ENCODE measurements at places on chromosomes 12 and 14.

- no peak for DNase-seq
Observed at GRCh38 chr14:63598807-63599206, 42.9 kb downstream of the WDR89 start.

- no peak for DNase-seq
Observed at GRCh38 chr12:90331262-90331661, 622.6 kb upstream of the ATP2B1 start.

DNA sequence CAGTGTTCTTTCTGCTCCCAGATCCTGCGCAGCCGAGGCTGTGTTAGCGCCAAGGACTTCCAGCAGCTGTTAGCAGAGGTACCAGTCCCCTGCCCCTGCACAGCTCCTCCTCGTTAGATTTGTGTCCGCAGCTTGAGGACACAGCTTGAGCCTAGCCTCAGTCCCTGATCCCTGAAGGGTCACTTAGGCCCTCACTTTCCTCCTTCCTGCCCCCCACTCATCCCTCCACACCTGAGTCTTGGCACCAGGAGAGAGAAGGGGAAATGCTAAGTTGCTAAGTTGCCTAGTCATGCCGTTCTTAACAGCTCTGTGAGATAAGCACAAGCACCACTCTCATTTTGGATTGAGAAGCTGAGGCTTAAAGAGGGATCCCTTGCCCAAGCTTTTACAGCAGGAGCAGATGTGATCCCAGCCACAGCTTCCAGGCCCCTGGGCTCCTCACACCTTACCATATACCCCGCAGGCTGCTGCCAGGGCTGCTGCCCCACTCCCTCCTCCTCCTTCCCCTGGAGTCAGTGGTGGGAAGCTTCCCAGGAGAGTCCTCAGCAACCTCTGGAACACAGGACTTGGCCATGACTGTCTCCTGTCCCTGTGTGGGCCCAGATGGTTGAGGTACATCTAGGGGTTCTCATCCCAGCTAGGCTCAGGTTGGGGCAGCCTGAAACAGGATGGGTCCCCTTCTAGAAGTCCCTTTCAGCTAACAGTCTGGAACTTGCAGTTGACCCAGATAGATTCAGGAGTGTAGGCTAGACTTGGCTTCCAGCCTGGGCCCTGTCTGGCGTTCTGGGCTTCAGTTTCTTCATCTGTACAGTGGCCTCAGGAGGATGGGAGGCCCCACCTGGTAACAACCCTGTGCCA is 975 bp downstream of the OGFOD2 start:
- DNase-seq, result no peak

DNA sequence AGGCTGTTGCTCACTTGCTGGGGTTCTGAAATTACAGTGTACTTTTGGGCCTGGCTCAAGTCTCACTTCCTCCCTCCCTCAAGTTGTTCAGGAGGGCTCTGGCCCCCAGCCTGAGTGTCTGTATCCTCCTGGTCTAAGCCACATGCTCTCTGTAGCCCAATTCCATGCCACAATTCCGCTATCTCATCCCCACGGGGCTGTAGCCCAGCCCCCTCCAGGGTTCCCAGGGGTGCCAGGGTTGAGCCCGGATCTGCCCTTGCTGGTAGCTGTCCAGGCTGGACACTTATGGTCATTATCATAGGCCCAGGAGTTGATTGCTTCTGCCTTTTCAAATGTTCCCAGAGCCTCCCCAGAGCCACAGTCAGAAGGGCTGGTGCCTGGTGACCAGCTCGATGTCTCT is 65.3 kb downstream of the PRIMA1 start:
- no peak for DNase-seq

GRCh38 chr14:31084385-31084784 is 58.2 kb upstream of the STRN3 start:
- DNase-seq, result no peak

GRCh38 chr12:104643819-104644669 is 187.3 kb downstream of the CHST11 start:
- no peak for DNase-seq

- no peak for DNase-seq
Observed at GRCh38 chr12:90455756-90456155, 499.2 kb downstream of the CCER1 start.

- no peak for DNase-seq
Observed at GRCh38 chr12:22190-22529, 44.4 kb upstream of the IQSEC3 start.

- no peak for DNase-seq
Observed at GRCh38 chr12:40892528-40892927, 200.3 kb downstream of the CNTN1 start.

DNA sequence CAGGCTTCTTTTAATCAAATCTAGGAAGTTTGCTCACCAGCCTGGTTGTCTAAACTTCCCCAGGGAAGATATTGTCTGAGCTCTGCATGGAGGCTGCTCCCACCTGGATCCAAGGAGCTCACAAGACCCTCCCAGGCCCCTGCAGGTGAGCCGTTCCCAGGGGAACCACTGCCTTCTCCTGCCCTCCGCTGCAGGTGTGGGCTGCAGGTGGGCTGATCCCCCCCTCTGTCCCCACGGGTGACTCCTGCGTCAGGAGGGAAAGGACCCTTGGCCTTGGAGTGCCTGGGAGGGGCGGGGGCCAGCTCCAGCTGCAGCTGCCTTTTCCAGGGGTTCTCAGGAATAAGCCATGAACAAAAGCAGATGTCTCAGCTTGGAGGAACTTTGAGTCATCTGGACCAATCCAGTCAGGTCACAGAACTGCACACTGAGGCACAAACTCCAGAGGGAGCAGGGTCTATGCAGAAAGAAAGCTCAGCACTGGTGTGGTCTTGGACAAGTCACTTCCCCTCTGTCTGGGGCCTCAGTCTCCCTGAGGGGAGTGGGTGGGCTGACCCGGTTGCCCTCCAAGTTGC is 246.6 kb upstream of the RTL1 start:
- DNase-seq, result no peak

- no peak for DNase-seq
Observed at GRCh38 chr12:65325183-65325582, 46.7 kb downstream of the MSRB3 start.

GRCh38 chr12:8947737-8948136 is 1.7 kb downstream of the M6PR start:
- DNase-seq, result no peak

DNA sequence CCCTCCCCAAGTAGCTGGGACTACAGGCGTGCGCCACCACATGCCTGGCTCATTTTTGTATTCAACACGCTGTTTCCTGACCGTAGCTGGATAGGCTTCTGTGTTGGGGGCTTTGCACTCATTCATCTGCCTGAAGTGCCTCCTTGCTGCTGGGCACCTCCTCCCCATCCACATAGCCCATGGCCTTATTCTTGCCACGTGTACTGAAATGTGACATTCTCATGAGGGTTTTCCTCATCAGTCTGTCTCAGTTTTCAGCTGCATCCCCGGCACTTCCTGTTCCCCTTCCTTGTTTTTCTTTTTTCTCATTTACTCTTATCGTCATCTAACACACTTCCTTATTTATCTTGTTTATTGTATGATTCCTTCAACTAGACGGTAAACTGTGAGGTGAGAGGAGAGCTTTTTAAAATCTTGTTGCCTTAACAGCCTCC is 36.6 kb downstream of the RCOR1 start:
- no peak for DNase-seq

- no peak for DNase-seq
Observed at GRCh38 chr14:61429316-61429715, 107.9 kb downstream of the PRKCH start.

Measured in cortex of kidney (tissue), 1 donor.